ENCODE measurements at places on chromosomes 2 and 18. TPM values are rescaled to one million over a fixed set of nuclear protein-coding genes. Genes with fewer than 3 reads are reported as not detected.

Gene ALS2
- polyA plus RNA-seq = 14.0 TPM

Gene RIT2
- polyA plus RNA-seq = 0.82 TPM

DNA sequence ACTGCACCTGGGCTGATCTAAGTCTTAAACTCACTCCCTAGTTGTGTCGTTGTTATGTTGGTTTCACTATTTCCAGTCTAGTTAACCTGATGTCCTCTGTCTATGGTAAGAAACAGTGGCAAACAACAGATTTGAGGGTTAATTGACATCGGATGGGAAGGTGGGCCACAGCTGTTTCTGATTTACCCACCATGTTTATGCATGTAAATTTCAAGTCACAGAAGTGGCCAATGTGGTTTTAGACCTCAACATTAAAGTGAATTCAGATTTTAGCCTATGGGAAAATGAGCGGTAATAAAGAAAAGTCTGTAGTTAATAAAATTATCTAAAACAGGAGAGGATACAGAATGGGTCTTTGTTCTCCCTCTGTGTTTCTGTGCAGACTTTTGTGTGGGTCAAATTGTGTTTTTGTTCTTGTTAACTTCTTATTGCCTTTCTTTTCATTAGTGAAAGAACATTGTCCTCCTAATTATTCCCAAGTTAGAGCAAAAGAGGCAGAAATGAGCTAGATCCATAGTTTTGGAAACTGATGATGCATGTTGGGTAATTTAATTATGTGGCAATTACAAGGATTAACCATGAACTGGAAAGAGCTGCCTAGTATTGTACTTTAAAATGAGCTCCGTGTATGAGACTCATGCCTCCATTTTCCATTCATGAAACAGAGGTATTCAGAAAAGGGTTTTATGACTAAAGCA lies 83.2 kb downstream of the LAMA3 start:
- H3K36me3 ChIP-seq = no peaks in the 10 kb centered on the region
- H3K4me1 ChIP-seq = no peaks in the 10 kb centered on the region
- no peak for DNase-seq
- H3K27me3 ChIP-seq = no peaks in the 10 kb centered on the region
- H3K4me3 ChIP-seq = no peak overlapping the region

- H3K27me3 ChIP-seq = no peaks in the 10 kb centered on the region
- no peak overlapping the region for H3K27ac ChIP-seq
- no peaks in the 10 kb centered on the region for H3K4me1 ChIP-seq
- H3K4me3 ChIP-seq = no peak overlapping the region
- no peaks in the 10 kb centered on the region for H3K36me3 ChIP-seq
Observed at GRCh38 chr2:223082706-223083105, 30.7 kb downstream of the KCNE4 start.

- no peak overlapping the region for H3K4me3 ChIP-seq
- peak; percentile 65 for DNase-seq
- H3K27ac ChIP-seq = no peak overlapping the region
- H3K4me1 ChIP-seq = peaks cover 12% of the 10 kb centered on the region
- no peaks in the 10 kb centered on the region for H3K27me3 ChIP-seq
Observed at GRCh38 chr2:69177785-69178636, 165.0 kb downstream of the ANTXR1 start.

- no peaks in the 10 kb centered on the region for H3K36me3 ChIP-seq
- H3K4me1 ChIP-seq = no peaks in the 10 kb centered on the region
- no peak for DNase-seq
- no peak overlapping the region for H3K4me3 ChIP-seq
- no peak overlapping the region for H3K27ac ChIP-seq
Observed at GRCh38 chr18:28575123-28575522, 398.2 kb upstream of the CDH2 start.

DNA sequence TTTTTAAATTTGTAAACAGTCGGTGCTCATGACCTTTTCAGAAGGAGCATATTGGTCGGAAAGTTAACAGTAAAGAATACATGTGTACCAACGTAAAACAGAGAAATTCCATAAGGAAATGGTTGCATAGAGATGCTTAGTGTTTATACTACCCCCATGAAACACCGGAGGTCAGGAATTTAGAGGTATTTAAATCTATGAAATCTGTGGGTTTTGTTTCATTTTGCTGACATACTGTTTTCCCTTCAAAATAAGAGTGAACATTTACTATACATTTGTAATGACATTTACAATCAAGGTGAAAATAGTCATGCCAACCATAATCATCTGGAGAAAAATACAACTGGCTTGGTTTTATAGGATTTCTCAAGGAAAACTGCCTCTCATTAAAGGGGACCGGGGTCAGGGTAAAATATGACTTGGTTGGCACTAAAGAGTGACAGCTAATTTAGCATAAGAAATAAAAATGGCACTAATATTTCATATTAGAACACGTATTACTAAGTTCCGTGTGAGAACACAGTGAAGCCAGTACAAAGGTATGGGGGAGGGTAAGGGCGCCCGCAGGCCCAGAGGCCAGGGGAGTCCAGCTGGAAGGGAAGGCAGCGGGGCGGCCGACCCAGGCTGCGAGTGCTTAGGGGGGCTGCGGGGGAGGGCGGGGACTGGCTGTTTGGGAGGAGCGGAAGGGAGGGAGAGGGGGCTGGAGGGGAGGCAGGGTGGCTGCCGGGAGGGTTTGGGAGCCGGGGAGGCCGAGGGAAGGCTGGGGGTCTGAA lies 1.1 kb upstream of the RNU4ATAC start:
- peaks cover 42% of the 10 kb centered on the region for H3K4me1 ChIP-seq
- H3K27ac ChIP-seq = peak overlapping the region; percentile 85
- H3K27me3 ChIP-seq = no peaks in the 10 kb centered on the region
- H3K4me3 ChIP-seq = peak overlapping the region; percentile 72
- no peaks in the 10 kb centered on the region for H3K36me3 ChIP-seq

DNA sequence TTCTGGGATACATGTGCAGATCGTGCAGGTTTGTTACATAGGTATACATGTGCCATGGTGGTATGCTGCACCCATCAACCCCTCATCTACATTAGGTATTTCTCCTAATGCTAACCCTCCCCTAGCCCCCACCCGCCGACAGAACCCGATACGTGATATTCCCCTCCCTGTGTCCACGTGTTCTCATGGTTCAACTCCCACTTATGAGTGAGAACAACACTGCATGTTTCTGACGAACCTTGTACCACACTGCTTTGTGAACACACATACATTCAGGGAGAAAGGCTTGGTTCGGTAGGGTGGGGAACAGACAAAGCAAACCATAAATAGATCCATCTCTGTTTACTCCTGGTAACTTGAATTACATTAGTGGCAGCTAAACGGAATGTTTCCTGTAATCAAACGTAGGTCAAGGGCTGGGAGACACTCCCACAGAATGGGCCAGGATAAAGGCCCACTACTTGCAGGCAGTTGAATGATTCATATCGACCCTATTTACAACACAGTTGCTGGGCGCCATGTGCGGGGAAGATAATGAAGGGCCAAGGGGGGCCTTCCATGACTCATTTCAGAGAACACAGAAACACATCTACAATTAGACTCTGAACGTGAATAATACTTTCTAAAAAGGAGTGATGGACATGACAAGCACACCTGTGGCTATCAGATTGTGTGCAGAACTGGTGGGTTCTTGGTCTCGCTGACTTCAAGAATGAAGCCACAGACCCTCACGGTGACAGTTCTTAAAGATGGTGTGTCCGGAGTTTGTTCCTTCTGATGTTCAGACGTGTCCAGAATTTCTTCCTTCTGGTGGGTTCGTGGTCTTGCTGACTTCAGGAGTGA lies 56.8 kb upstream of the KIDINS220 start:
- H3K27me3 ChIP-seq = no peaks in the 10 kb centered on the region
- H3K4me3 ChIP-seq = no peak overlapping the region
- no peak overlapping the region for H3K27ac ChIP-seq
- no peak for DNase-seq

DNA sequence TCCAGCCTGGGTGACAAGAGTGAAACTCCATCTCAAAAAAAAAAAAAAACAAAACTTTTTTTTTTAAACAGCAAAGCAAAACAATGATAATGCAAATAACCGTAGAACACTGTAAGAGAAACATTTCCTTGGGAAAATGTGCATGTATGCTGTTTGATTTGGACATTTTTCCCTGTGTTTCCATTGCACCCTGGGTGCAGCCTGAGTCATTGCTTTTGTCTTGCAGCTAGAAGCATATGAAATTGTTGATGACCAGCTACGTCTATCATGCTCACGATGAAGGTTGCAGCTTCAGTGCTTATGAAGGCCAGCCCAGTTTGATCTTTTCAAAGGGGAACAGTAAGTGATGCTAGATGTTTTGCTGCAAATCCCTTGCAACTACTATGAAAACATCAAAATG lies 41.5 kb downstream of the MOGAT1 start:
- H3K36me3 ChIP-seq = no peaks in the 10 kb centered on the region
- DNase-seq = no peak
- no peak overlapping the region for H3K27ac ChIP-seq
- no peak overlapping the region for H3K4me3 ChIP-seq
- no peaks in the 10 kb centered on the region for H3K4me1 ChIP-seq

GRCh38 chr2:236570081-236570868 lies 650 bp downstream of the ACKR3 start:
- DNase-seq = no peak
- H3K4me1 ChIP-seq = peaks cover 43% of the 10 kb centered on the region
- H3K27me3 ChIP-seq = no peaks in the 10 kb centered on the region
- peak overlapping the region; percentile 84 for H3K27ac ChIP-seq
- no peaks in the 10 kb centered on the region for H3K36me3 ChIP-seq
- peak overlapping the region; percentile 29 for H3K4me3 ChIP-seq

GRCh38 chr18:62988471-62988870 lies 273.1 kb downstream of the PHLPP1 start:
- no peak overlapping the region for H3K4me3 ChIP-seq
- no peaks in the 10 kb centered on the region for H3K36me3 ChIP-seq
- no peaks in the 10 kb centered on the region for H3K27me3 ChIP-seq

DNA sequence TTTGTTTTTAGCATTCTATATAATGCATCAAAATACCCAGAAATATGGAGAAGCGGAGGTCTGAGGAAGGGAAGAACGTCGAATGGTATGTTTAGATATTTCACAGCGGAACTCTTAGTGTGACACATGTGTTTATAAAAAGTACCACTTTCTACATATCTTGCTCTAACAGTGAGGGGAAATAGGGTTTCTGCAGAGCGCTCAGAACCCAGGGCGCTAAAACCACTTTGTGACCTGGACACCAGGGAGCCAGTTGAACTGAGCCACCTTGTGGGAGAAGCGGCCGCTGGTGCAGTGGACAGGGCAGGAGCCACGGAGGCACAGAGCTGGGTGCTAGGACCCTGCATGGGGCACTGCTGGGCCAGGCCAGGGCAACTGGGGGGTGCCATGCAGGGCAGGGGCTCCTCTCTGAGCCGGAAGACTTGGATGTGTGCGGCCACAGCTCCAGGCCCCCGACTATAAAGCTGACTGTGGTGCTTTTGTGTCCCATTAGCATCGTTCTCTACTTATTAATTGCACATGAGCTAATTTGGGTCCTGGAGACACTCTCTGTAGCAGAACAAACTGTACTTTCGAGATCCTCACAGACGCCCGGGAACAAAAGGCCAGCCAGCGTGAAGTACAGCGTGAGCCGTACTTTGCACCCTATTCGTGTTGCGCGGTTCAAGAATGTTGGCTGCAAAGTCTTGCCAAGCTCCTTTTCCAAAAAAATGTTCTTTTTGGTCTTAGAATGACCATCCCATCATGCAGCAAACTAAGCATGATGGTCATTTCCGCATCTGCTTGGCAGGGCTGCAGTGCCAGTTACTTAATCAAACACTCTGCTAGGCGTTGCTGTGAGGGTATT lies 151.9 kb upstream of the ALKAL2 start:
- H3K4me3 ChIP-seq = no peak overlapping the region
- peaks cover 31% of the 10 kb centered on the region for H3K4me1 ChIP-seq
- H3K36me3 ChIP-seq = no peaks in the 10 kb centered on the region
- DNase-seq = peak; percentile 84
- H3K27ac ChIP-seq = peak overlapping the region; percentile 73
